ENCODE measurements at places on chromosomes 6 and 20.

GRCh38 chr6:63261820-63262219 is 50.6 kb downstream of the FKBP1C start:
- DNase-seq = no peak

GRCh38 chr20:47577314-47577713 is 75.6 kb downstream of the NCOA3 start:
- DNase-seq = no peak

- DNase-seq = no peak
Measured at GRCh38 chr6:3707024-3707423, 44.5 kb downstream of the PXDC1 start.

DNA sequence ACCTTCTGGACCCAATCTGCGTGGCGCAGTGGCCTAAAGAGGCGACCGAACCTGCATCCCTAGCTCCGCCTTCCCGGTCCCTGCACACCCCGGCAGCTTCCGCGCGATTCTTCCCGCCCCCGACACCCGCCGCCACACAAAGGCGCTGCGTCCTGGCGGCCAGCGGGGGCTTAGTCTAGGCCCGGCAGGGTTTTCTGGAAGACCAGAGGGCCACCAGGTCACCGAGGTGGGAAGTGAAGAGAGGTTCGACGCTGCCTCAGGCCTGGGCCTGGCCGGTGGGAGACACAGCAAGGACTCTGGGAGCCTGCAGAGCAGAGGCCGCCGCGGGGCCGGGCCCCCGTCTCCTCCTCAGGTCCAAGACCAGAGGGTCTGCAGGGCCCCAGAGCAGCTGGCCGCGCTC is 154.9 kb downstream of the OR2B2 start:
- DNase-seq = peak; percentile 38

GRCh38 chr6:18386298-18386976 is 713 bp upstream of the RNF144B start:
- no peak for DNase-seq

DNA sequence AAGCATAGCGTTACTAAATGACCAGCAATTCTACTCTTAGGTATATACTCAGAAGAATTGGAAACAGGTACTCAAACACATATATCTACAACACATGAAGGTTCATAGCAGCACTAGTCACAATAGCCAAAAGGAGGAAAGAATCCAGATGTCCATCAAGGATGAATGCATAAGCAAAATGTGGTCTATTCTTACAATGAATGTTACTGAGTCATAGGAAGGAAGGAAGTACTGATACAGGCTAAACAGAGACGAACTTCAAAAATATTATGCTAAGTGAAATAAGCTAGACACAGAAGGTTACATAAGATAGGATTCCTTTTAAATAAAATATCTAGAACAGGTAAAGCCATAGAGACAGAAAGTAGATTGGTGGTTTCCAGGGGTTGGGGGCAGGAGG is 93.5 kb downstream of the MAP3K7 start:
- no peak for DNase-seq

DNA sequence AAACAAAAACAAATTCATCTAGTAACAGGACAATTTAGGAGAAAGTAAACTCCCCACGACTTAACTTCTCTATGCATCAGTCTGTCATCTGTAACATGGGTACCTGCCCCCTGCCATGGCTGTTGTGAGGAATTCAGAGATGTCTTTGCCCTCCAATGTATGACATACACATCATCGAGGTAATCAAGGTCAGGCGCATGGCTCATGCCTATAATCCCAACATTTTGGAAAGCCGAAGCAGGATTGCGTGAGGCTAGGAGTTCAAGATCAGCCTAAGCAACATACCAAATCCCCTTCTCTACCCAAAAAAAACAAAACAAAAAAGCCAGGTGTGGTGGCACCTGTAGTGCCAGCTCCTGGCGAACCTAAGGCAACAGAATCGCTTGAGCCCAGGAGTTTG is 9.0 kb downstream of the EEF1A1 start:
- no peak for DNase-seq

GRCh38 chr20:38139977-38140753 is 24.9 kb downstream of the TGM2 start:
- no peak for DNase-seq

- no peak for DNase-seq
Measured at GRCh38 chr6:24891004-24891403, 44.8 kb downstream of the RIPOR2 start.

GRCh38 chr6:148466158-148466557 is 123.5 kb downstream of the SASH1 start:
- DNase-seq = no peak

- DNase-seq = no peak
Measured at GRCh38 chr6:11076540-11076939, 17.1 kb upstream of the SMIM13 start.

DNA sequence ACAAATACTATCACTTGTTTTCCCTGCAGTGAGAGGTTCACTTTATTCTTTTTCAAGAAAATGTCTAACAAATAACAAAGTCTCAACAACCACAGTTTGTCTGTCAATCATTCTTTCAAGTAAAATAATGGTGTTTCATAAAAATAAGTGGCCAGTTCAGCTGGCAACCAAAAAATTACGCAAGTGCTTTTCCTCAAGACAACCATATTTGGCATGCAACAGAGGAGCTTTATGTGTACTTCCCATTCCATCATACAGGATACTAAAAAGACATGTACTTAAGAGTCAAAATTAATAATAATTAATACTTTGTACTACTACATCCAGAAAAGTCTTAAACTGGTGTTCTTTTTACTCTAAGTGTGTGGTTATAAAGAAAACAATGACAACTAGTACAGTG is 34.6 kb downstream of the ATG5 start:
- no peak for DNase-seq

- no peak for DNase-seq
Measured at GRCh38 chr20:53574259-53574789, 19.3 kb downstream of the ZNF217 start.

GRCh38 chr6:42204768-42205282 is 10.1 kb upstream of the GUCA1B start:
- DNase-seq = no peak

GRCh38 chr6:52929321-52930164 is 20.0 kb upstream of the GSTA3 start:
- DNase-seq = no peak

DNA sequence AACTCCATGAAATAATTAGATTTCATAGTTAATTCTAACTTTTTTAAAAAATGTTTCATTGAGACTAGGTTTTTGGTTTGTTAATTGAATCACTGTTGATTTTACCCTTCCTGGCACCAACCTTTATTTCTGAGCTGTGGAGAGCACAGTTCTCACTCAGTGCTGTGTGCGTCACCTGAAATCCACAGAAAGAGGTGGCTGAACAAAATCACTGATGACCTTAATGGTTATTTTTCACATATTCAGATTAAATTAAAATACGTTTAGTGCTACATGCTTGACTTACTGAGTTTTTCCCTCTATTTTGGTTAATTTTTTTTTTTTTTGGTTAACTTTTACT is 89.4 kb downstream of the SLC16A10 start:
- DNase-seq = no peak

DNA sequence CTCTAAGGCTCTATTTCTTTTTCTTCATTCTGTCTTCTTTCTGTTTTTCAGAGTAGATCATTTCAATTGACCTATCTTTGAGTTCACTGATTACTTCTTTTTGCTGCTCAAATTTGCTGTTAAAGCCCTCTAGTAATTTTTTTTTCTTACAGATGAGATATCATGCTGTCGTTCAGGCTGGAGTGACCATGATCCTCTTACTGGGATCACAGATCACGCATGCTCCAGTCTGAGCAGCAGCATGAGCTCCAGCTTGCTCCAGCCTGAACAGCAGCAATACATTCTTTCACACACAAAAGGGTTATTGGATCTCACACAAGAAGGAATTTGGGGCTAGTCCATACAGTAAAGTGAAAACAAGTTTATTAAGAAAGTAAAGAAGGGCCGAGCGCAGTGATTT is 12.3 kb upstream of the TRIM38 start:
- DNase-seq = no peak

GRCh38 chr6:132954222-132954621 is 139.9 kb downstream of the RPS12 start:
- DNase-seq = no peak

DNA sequence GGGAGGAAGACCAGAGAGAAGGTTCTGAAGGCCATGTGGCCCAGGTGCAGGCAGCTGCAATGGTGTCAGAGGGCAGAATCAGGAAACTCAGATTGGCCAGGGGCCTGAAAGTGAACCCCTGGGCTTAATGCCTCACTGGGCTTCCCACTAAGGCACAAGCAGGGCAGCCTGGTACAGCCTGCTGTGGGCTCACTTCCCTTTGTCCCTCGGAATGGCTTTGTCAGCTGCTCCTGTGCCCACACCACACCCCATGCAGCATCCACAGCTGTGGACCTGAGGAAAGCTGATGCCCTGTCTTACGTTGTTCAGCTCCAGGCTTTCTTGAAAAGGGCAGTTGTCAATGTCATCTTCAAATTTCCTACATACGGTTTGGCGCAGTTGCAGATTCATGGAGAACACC is 2.4 kb downstream of the CST9 start:
- DNase-seq = no peak

DNA sequence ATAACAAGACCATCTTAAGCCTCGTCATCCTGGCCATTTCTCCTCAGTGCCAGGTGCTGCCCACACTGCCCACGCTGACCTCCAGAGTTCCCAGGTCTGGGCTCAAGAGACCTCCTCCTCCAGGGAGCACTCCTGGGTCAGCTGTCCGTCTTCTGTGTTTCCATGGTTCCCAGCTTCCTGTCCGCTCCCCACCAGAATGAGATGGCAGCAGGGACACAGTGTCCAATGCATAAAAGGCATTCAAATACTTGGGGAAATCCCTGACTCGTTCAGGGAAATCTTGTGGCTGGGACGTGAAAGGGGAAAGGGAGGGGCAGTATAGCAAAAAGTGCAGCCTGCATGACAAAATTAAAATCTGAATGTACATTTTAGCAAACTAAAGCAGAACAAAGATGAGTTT is 54.3 kb downstream of the SLC23A2 start:
- DNase-seq = no peak

DNA sequence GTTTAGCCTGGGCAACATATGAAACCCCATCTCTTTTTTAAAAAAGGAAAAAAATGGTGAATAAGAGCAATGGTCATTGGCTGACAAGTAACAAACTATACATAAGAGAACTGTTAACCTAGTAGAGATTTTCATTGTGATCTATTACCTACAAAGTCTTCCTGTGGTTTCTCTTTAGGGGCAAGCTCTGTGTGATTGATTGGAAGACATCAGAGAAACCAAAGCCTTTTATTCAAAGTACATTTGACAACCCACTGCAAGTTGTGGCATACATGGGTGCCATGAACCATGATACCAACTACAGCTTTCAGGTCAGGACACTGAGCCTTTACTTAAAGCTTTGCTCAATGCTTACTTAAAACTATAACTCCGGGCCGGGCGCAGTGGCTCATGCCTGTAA is 19.2 kb downstream of the MGME1 start:
- DNase-seq = no peak

DNA sequence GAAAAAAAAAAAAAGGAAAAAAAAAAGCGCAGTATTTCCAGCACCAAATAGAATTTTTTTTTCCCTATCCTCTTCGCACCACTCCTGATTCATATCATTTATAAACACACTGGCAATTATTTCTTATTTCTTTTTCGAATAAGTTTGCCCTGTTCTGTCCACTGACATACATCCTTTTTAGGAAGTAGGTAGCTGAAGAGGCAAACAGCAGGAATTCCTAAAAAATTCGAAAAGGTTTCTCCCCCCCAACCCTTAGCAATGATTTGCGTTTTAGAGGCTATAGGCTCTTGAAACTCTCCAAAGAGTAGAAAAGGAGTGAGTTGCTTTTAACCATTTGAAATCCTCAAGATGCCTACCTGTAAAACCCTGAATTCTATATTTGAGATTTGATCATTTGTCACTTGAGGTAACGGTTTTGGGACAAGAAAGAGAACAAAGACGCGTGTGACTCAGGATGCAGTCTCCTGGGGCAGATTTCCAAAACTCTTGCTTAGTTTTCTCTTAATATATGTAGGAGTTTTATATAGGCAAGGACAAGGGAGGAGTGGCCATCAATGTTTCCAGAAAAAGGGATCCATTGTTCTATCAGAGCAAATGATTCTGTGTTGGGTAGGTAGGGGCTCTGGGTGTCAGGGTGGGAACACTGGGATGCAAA is 531 bp upstream of the CCN2 start:
- DNase-seq = no peak

DNA sequence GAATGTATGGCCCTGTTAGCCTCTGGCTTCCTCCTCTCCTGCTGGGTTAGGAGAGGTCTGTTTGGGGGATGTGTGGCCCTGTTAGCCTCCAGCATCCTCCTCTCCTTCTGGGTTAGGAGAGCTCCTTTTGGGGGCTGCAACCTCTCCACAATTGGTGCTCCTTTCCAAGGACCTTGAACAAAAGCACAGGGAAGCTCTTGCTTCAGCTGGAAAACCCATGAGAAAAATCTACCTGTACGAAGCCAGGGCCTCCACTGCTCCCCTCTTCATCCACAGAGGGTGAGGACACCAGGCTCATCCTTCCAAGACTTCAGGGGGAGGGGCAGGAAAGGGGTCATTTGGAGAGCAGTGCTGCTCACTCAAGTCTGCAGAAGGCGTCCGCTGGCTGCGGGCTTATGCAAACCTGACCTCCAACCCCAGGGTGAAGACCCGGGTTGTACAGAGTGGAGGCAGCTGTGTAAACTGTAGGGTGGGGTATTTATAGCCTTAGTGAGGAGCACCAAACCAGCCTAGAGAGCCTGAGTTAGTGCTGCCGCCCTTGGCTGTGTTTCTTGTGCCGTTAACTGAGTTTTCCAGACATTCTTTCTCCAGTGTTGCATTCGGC is 62.1 kb downstream of the SLC24A3 start:
- no peak for DNase-seq

- no peak for DNase-seq
Measured at GRCh38 chr6:5766260-5766659, 240.5 kb downstream of the NRN1 start.

GRCh38 chr20:47876311-47877088 is 91.2 kb upstream of the SULF2 start:
- no peak for DNase-seq

DNA sequence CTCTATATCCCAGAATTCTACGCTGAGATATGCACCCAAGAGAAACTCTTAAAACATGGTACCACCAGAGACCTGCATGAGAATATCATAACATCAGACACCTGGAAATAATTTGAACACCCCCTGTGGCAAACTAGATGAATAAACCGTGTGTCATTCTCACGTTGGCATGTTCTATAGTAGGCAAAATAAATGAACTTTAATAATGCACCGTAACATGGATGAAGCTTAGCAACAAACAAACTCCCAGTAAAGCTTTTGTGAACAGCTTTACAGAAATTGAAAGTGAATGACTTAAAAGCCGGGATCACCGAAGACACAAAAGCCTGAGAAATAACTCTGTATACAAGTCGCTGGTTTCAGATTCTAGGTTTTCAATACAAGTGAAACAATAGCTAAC is 1166.8 kb upstream of the CITED2 start:
- DNase-seq = no peak

DNA sequence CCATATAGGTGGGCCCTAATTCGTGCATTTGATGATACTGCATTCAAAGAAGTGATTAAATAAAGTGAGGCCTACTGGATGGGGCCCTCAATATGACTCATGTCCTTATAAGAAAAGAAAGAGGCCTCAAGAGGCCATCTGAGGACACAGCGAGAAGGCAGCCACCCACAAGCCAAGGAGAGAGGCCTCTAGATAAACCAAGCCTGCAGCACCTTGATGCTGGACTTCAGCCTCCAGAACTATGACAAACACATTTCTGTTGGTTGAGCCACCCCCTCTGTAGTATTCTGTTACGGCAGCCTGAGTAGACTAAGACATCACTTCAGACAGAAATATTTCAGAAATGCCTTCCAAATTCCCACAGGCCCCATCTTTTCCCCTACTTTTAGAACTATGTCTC is 82.5 kb upstream of the PLEKHG1 start:
- no peak for DNase-seq

- DNase-seq = peak; percentile 65
Measured at GRCh38 chr6:137927777-137928218, 60.7 kb downstream of the TNFAIP3 start.

Data from T-helper 9 cell (primary cell).